ENCODE measurements at places on chromosomes 16 and 17.

GRCh38 chr17:29005936-29006511, at the start of gene SEZ6:
Gene SEZ6, minus strand, starts transcription at chr17:29006033. Its CDS starts 164 bp downstream, at chr17:29005869.
- peak; percentile 48 for DNase-seq

DNA sequence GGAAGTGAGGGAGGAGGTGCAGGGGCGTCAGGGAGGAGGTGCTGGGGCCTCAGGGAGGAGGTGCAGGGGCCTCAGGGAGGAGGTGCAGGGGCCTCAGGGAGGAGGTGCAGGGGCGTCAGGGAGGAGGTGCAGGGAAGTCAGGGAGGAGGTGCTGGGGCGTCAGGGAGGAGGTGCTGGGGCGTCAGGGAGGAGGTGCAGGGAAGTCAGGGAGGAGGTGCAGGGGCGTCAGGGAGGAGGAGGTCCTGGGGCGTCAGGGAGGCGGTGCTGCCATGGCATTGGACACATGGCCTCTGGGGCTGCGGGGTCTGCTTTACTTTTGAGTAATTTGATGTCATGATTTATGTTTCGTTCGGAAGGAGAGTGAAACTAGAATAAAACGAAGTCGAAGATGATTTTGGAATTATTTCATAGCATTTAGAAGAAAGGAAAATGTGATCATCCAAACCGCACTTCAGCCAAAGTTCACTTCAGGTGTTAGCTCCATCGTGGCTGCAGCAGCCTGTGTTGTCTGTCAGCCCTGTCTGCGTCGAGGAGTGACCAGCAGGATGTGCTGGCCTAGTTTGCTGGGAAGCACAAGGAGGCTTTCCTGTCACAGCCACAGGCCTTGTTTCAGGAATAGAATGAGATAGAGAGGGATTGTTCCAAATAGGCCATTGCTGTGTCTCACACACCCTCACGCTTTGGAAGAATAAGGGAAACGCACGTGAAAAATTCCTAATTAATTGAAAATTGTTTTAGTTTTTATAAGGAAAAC, 42.8 kb downstream of the RAB11FIP3 start:
- DNase-seq, result no peak

GRCh38 chr17:3643889-3644349, 7.4 kb downstream of the CTNS start:
- DNase-seq, result no peak

- DNase-seq, result no peak
Measured at GRCh38 chr16:1792836-1793577, 498 bp downstream of the IGFALS start.

- no peak for DNase-seq
Measured at GRCh38 chr17:43625606-43626005, 36.1 kb downstream of the MEOX1 start.

GRCh38 chr17:62597920-62598319, 29.6 kb upstream of the MRC2 start:
- DNase-seq, result no peak

- no peak for DNase-seq
Measured at GRCh38 chr16:11563493-11564040, 23.2 kb downstream of the LITAF start.

DNA sequence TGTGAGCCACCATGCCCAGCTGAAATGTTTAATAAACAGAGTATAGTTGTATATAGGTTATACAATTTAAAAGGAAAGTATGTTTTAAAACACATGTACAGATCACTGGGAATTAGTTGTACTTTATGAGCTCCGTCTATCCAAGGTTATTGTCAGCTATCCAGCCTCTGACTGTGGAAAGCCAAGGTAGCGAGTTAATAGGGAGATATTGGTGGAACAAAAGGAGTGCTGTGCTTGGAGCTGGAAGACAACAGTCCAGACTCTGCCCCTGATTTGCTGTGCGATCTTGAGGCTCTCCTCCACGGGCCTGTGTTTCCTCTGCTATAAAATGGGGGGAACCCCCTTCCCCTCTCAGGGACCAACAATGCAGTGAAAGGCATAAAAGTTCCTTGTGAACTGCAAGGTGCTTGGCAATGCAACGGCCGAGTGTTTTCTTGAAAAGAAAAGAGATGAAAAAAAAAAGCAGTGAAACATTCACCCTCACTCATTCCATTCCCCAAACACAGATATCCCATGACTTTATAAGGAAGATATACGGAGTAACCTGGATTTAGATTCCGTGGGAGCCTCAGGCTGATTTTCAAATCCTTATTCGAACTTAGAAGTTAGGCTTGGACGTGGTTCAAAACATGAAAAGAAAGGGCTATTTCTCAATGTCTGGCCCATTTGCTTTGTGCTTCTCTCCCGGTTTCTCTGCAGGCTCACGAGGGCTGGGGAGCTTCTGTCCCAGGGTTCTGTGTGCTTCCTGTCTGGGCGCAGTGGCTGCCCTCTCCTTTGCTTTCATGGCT, 34.1 kb downstream of the CUEDC1 start:
- DNase-seq, result no peak

DNA sequence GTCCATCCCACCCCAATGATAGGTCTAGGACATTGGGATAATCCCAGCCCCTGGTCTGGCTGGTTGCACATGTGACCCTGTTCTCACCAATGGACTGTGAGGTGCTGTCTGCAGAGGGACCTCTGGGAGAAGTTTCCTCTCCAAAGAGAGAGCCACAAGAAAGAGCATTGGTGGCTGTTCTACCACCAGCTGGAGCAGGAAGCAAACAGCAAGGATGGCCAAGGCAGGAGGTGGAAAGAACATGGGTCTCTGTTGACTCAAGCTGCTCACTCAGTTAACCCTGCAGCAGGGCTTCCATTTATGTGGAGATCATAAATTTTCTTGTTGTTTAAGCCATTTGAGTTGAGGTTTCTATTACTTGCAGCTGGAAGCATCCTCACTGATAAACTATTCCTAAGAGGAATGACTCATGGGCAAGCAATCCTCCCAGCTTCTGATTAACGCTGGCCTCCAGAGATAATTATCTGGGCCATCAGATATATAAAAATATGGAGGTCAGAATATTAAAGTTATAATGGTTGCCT, 52.6 kb downstream of the CYB5B start:
- no peak for DNase-seq

DNA sequence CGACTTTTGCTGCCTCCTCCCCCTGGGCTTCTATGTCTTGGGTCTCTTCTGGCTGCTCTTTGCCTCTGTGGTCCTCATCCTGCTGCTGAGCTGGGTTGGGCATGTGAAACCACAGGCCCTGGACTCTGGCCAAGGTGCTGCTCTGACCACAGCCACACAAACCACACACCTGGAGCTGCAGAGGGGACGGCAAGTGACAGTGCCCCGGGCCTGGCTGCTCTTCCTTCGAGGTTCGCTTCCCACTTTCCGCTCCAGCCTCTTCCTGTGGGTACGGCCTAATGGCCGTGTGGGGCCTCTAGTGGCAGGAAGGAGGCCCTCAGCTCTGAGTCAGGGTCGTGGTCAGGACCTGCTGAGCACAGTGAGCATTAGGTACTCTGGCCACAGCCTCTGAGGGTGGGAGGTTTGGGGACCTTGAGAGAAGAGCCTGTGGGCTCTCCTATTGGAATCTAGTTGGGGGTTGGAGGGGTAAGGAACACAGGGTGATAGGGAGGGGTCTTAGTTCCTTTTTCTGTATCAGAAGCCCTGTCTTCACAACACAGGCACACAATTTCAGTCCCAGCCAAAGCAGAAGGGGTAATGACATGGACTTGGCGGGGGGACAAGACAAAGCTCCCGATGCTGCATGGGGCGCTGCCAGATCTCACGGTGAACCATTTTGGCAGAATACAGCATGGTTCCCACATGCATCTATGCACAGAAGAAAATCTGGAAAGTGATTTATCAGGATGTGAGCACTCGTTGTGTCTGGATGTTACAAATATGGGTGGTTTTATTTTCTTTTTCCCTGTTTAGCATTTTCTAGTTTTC, 2.3 kb downstream of the GP1BA start:
- DNase-seq, result no peak

DNA sequence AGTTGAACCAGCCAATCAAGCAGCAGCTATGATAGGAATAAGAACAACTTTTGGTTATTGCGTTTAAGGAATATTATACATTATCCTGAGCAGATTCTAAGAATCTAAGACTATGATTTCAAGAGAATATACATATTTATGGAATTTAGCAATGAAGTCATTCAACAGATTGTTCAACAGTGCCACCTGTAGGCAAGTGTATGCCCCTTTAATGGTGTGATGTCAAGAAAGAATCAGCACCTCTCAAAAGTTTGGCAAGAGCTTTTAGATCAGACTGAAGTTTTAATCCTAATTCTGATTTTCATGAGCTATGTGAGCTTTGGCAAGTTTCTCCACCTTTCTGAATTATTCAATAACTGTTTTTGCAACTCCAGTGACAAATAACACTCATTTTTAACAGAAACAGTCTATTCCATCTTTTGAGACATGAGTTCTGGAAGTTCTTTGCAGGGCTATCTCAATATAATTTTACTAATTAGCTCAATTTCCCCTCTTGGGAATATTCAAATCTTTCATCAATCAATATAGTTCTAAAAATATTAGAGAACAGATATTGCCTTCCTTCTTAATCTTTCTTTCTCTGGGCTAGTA, 474.3 kb upstream of the TOM1L1 start:
- DNase-seq, result no peak

- no peak for DNase-seq
Measured at GRCh38 chr16:16973707-16974591, 496.8 kb downstream of the XYLT1 start.

DNA sequence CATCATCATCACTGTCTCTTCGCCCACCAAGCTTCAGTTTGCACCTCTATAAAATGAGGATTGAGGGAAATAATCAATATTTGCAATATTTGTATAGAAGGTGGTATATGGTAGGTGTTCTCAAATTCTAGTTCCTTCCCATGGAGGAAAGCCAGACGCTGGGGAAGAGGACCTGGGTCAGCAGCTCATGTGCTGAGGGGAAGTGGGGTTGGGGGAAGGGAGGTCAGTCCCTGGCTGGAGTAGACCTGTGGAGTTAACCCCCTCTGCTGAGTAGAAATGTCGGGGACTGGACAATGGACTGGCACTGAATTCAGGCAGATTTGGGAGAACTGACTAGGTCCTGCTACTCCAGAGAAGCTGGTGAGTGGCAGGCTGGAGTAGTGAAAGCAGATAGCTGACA, 12.8 kb upstream of the ITGB3 start:
- DNase-seq, result no peak

- DNase-seq, result no peak
Measured at GRCh38 chr17:71936977-71937376, 183.8 kb upstream of the SOX9 start.

DNA sequence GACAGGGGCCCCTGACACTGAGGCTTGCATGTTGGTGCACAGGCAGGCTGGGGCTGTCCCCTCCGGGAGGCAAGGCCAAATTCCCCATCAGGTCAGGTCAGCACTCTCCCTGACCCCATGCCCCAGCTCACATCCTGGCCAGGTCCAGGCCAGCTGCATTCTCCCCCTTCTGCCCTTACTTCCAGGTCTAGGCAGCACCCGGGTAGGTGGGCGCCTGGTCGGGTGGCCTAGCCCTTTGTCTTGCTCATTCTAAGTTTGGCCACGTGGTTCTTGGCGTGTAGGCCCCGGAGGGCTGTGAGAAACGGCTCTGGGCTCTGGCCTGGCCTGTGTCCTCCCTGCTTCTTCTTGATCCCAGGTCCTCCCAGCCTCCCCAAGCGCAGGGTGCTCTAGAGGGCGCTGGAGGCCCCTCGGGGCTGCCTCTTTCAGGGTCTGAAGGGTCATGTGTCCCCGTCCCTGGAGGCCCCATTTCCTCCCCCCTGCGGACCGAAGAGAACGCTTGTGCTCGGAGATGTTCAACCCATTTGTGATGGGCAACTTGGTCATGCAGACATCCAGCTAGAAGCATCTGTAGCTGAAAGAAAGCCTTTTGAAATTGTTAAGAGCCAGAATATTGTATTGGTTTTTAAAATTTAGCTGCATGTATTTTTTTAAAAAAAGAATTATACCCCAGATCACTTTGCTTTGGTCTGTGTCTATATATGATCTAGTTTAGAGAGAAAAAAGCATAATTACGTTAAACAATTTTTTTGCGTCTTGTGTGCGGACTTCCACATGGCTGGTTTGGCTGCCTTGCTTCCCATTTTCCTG, 6.7 kb downstream of the BAHCC1 start:
- no peak for DNase-seq

GRCh38 chr16:52547004-52547833, at the start of gene TOX3:
Gene TOX3, minus strand, starts transcription at chr16:52547143. Its CDS starts 420 bp downstream, at chr16:52546723.
- DNase-seq, result no peak

DNA sequence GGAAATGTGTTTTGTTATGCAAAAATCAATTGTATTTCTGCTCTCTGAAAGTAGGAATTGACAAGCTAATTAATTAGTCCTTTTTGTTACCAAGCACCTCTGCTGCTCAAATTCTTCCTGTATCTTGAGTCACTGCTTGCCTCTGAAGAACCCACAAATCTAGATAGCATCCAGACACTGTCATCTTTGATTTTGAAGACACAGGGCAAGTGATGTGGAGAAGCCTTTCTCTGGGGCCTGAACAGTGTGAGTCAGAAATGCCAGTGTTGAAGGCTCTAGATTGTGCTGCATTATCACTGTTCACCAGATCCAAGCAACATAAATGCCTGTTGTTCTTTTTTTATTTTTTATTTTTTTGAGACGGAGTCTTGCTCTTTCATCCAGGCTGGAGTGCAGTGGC, 10.9 kb upstream of the ST6GALNAC1 start:
- DNase-seq, result no peak

DNA sequence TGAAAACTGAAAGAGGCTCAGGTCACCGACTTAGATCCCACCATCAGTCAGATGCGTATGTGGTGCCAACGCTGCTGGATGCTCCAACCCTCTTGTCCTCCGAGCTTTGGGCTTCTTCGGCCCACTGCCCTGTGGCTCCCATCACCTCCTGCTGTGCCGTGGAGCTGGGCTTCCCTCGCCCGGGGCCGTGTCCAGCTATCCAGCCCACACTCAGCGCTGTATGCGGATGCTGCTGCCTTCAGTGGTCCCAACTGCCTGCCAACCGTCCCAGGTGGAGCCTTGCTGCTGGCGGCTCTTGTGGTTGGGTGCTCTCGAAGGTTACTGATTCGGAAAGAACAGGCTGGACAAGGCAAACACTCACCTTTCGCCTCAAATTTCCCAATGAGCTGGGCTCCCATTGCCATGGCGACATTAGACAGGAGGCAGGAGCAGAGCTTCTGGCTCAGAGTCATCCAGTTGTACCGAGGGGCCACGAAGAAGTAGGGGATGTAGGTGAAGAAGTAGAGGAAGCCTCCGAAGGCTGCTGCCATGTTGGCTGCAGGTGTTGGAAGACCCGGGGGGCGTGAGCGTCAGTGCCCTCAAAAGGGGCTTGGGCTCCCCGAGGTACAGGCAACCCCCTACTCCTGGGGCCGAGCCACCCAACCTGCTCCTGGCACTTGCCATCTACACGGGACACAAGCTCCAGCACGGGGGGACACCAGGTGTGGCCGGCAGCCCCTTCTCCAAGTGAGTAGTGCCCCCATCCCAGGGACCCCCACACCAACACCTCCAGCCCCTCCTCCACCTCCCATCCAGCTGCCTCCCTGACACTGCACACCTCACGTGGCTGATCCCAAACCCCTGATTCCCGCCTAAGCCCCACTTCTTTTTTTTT, 32.2 kb downstream of the ABCA3 start:
- no peak for DNase-seq

Data from activated naive CD4-positive, alpha-beta T cell (primary cell).